ENCODE measurements at places on chromosomes 5 and 9.

- DNase-seq = peak; percentile 72
Observed at GRCh38 chr5:150298701-150299451, 3.8 kb downstream of the ARSI start.

DNA sequence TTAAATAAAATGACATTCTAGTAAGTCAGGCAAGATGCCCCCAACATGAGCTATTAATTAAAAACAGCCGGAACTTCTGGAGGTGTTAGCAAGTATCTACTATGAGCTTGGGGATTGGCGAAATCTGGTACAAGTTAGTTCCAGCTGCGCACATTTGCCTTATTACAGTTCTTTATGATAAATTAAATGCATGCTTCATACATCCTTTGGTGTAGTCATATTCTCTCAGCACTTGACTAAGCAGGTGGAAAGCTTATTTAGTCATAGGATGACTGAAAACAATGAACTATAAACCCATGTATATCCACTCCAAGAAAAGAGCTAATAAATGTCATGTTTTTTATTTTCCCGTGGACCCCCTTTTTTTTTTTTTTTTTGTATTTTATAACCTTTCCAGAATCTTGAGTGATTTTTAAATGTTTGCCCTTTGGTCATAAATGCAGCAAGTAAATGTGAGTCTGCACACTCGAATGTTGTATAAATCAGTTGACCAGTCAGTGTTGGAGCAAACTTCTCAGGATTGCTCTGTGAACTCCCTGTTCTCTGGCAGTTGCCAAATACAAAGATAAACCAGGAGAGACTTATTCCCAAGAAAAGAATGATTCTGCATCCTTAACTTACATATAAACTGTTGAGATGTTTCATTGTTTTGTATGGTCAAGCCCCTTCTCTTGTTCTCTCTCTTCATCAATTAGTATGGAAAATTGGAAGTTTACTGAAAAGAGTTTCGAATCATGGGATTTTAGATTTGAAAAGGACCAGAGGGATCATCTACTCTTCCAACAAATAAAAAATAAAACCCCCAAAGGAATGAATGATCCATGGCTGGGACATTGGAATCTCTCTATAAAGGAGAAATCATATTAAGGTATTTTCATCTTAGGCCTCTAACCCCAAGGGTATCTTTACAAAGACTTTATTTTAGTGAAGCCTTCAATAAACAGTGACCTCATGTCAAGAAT is 38.3 kb downstream of the PIK3R1 start:
- DNase-seq = no peak

DNA sequence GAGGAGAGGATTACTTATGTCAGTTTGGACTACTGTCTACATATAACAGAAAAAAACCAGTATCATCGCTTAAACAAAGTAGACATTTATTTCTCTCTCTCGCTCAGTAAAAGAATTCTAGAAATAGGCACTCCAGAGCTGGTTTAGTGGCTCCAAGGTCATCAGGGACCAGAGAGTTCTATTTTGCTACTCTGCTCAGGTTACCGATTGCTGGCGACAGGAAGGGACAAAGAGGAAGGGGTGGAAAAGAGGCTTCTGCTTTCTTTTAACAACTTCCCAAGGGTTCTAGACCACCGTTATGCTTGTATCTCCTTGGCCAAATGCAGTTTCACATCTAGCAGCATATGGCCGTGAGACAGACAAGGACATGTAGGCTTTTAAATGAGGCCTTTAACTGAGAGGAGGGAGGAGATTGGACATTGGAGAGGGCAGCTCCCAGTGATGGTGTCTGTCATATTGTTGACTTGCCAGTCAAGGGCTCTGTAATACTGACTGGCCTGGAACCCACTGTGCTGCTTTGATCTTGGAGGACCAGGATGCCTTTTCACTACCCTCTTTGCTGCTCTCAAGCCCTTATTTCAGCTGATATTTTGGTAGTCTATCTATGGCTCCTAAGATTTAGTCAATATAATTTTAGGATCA is 15.6 kb upstream of the DCP2 start:
- no peak for DNase-seq

- DNase-seq = peak; percentile 73
Observed at GRCh38 chr9:18890372-18890771, 142.6 kb downstream of the SAXO1 start.

DNA sequence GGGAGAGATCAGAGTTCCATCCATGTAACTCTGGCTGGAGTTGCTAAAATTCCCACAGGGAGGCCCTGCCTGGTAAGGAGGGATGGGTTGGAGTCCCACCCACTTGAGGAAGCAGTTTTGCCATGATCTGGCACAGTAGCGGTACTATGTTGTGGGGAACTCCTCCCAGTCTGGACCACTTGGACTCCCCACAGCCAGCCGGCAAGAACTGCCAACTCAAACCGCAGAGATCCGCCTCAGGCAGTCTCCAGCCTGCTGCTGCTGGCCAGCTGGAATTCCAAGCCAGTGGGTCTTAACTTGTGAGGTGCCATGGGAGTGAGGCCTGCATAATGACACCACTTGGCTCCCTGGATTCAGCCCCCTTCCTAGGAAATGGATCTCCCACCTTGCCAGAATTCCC is 151.9 kb downstream of the NDUFS4 start:
- no peak for DNase-seq

GRCh38 chr5:150623152-150623877 is 17.1 kb upstream of the SYNPO start:
- no peak for DNase-seq

DNA sequence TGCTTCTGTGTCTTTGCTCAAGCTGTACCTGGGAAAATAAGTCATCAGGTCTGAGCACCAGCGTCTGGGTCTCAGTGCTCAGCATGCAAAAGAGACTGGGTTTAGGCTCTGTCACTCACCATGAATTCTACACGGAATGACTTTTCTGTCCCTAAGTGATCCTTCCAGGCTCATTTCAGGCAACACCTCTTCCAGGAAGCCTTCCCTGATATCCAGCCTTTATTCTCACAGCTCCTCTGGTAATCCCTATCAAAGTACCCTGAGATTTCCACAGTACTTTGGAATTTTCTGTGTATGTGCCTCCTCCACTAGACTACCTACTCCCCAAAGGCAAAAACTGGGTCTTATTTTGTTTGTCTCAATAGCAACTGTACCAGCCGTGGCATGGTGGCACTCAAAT is 92.7 kb upstream of the BOD1 start:
- no peak for DNase-seq

GRCh38 chr5:139363937-139364336 is 19.2 kb downstream of the SLC23A1 start:
- DNase-seq = no peak

GRCh38 chr5:139472386-139473030 is 1.7 kb downstream of the SMIM33 start:
- DNase-seq = no peak

DNA sequence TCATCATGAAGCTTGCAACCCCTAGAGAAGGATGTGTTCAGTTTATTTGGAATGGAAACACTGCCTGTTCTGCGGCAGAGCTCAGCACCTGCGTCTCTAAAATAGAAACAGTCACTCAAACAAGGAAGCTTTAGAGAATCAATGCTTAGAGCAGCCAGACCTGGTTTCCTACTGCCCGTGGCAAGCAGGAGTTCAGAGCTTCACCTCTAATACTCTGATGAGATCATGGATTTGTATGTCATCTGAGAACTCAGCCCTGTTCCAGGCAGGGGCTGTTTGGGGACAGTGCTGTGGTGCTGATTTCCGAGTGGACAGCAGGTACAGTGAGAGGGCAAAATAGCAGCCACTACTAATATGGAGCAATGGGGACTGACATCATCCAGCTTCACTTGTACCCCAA is 236.0 kb upstream of the IRX1 start:
- DNase-seq = no peak

GRCh38 chr5:102511666-102512065 is 12.9 kb upstream of the SLCO6A1 start:
- peak; percentile 23 for DNase-seq

DNA sequence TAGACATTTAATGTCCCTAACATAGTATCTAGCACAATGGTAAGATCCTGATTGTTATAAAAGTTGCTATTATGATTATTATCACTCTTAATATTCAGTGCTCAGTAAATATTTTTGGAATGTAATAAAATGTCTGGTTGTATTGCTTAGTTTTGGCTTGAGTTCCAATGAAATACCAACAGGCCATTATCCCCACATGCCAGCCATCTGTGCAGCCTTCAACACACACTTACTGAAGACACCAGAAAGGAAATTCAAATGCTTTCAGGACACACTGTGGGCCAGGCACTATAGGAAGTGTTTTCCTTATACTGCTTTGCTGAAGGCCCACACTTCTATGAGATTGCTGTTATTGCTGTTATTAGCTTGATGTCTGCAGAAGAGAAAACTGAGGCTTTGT is 157.5 kb downstream of the TRIM32 start:
- no peak for DNase-seq

- no peak for DNase-seq
Observed at GRCh38 chr9:30411571-30411970, 1972.9 kb upstream of the ACO1 start.

DNA sequence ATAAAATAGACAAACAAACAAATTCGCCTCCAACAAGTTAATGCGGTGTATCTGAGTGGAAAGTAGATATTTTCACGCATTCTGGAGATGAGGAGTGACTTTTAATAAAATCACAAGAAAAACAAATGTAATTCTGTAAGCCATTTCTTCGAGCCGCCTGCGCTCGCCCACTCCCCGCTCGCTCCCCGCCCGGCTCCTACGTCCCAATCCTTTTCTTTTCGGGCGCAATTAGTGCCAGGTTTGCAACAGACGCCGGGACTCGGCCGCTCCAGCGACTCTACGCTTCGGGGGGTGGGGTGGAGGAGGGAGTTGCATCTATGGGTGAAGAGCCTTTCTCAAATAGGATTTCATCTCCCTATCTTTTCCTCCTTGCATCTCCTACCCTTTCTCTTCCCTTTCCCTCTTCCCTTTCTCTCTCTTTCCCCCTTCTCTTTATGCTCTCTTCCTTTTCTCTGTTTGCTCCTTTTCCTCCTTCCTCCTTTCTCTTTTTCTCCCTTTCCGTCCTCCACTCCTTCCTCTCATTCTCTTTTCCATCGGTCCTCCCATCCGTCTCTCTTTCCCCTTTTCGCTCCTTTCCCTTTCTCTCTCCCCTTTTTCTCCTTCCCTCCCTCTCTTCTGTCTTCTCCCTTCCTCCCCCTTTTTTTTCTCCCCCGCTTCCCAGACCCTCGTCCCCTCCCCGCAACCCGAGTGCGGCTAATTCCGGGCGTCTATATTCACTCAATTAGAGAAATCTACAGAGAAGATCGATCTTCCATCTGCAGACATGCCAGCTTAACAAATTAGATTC is 6.1 kb upstream of the OTP start:
- no peak for DNase-seq

DNA sequence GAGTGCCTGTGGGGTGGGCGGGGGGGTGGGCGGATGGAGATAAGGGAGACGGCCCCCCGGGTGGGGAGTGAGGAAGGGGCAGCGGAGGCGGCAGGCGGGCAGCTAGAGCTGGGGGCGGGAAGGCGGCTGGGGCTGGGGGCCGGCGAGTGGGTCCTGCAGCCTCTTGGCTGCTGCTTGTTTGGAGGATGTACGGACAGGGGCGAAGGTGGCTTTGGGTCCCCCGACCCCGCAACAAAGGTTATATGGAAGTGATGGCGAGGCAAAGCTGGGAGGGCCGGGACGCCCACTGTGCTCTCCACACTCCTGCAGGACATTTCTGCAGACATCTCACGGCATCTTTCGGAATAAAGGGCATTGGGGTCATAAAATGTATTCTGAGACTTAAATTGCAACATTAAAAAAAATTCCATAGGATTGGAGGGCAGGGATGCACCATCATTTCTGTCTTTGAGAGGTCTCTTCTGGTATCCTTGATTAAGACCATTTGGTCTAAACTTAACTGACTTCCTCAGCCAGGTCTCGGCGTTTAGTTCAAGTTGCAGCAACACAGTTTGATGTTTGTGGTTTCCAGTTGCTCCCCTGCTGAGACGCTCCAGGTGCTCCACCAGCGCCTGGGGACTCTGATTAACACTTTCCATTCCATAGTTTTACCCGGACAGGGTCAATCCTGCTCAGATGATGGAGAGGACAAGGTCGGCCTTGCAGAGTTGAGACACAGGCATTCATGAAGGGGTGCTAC is 101.6 kb upstream of the SSBP2 start:
- no peak for DNase-seq

DNA sequence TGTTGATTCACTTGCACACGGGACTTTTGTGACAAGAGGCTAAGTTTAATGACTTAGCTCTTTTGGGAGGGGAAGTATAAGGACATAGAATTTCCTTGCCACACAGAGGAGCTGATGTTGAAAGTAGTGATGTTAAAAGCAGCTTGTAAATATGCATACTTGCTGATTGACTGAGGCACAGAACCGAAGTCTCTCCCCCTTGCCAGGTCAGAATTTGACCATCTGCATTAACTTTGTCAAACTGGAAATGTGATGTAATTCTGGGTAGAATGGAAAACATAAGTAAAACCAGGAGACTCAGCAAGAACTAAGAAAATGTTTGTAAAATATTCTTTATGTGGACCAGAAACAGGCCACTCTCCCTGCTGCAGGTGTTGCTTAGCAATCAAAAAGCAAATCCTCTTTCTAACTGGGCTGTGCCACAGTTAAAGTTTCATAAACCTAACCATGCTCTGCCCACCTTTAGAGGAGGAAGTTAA is 284.2 kb downstream of the NR3C1 start:
- no peak for DNase-seq

DNA sequence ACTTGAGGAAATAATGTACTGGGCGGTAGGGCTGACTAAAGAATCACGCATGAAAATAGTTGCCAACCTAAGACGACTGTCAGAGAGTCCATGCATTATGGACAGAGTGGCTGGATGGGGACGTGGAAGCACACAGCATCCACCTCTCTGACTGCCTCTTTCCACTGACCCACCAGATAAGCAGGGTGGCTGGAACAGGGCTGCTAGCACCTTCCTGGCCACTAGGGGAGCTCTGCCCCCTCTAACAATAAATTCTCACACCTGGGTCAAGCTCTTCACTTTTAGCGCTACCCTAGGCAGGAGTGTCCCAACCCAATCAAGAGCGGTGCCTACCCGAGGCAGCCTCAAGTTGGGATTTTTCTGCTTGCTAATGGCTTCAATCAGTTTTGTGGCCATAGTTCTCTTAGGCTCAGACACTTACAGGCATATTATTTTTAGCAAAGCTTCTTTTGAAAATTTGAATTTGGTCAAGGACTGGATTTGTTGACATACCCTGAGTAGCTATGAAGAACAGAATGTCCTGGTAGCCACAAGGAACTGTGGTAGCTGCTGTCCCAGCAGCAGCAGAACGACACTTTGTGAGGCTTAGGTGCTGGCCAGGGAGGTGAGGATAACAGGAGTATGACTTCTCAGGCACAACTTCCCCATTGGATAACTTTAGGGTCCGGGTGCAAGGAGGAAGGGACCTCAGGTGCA is 6.9 kb upstream of the TPM2 start:
- DNase-seq = peak; percentile 49

DNA sequence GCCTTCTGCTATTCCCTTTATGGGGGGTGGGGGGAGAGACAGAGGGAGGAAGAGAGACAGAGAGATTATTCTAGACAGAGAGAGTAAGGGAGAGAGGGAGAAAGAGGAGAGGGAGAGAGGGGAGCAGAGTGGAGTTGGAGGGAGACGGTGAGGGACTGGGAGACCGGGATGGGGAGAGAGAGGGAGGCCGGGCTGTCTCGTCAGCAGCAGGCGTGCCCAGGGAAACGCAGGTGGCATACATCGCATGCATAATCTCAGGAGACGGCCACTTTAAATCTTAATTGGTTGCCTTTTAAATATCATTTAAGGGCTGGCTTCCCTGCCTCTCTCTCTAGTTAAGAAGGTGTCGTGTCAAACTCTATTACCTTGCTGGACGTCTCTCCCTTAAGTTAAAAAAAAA is 8.4 kb downstream of the IRX4 start:
- DNase-seq = no peak
